SK-MEL-5 (cell line): ENCODE measurements at places on chromosomes 1 and 21. TPM values are rescaled to one million over a fixed set of nuclear protein-coding genes. Genes with fewer than 3 reads are reported as not detected.

OR2G6 gene
- not detected in 2 replicates for total RNA-seq

DDAH1 gene
- 4.4 and 5.5 TPM in 2 replicates for total RNA-seq

- DNase-seq = peak; percentile 98
Observed at GRCh38 chr1:15525050-15526020, 1.3 kb upstream of the DNAJC16 start.

- no peak for DNase-seq
Observed at GRCh38 chr21:34148419-34148804, 75.0 kb downstream of the MRPS6 start.
